HEK293T (cell line): ENCODE measurements at places on chromosomes 7 and 10.

GRCh38 chr7:25802473-25802872 lies 349.5 kb upstream of the NFE2L3 start:
- no peak for DNase-seq

DNA sequence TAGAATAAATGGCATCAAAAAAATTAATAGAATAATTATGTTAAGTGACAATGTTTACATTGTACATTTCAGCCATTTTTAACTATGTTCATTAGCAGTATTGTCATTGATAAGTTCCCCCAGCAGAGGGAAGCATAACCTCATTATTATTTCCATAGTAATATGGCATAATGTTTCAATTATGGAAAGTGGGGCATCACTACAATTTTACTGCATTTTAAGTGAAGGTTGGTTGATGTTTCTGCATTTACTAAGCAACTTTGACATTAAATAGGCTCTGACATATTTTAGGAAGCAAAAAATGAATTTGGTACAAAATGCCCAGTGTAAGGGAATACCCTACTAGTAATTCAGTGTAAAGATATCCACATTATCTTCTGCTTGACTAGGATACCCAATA lies 218.3 kb downstream of the SEMA3A start:
- DNase-seq = peak; percentile 11

DNA sequence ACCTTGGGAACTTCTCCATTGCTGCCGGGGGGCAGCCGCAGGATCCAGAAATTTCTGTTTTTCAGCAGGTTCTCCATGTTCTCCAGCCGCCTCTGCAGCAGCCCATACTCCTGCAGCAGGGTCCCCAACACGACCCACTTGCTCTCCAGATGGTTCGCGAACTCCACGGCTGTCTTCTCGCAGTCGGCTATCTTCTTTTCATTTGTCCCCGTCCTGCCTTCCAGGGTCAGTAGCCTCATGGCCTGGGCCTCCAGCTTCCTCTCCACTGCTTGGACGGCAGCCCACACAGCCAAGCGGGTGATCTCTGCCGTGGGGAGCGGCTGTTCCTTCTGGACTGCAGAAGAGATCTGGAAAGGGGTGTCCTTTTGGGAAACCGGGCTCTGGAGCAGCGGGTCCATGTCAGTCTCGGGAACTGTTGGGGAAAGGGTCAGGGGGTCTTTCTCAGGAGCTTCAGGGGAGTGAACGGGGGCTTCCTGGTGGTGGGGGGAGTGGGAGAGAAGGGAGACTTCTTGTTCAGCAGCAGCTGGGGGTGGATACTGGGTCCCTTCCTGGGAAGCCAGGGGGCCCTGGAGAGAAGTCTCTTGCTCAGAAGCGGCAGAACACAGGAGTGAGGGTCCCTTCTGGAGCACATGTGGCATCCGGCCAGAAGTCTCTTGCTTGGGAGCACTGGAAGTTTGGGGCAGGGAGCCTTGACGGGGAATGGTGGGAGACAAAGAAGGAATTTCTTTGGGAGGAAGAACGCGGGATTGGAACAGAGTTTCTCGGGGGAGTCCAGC lies 5.5 kb downstream of the ZNF777 start:
- no peak for DNase-seq

- DNase-seq = peak; percentile 6
Observed at GRCh38 chr10:53808677-53809372, 992.2 kb downstream of the PCDH15 start.

DNA sequence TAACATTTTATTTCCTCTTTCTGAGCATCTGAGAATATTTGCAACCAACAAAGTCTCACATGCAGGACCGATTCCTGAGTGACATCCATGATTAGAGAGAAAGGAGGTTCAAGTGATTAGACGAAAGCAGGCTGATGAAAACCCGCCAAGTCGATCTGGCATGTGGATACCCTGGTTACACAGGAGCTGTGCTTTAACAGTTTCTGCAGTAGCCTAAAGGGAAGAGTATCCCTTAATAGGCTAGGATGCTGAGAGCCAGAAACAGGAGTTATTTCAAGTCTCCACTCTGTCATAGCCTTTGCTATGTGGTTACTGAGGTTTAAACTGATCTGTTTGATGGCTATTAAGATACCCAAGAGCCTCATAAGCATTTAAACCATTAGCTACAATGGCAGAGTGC lies 82.5 kb downstream of the PRKCQ start:
- no peak for DNase-seq

DNA sequence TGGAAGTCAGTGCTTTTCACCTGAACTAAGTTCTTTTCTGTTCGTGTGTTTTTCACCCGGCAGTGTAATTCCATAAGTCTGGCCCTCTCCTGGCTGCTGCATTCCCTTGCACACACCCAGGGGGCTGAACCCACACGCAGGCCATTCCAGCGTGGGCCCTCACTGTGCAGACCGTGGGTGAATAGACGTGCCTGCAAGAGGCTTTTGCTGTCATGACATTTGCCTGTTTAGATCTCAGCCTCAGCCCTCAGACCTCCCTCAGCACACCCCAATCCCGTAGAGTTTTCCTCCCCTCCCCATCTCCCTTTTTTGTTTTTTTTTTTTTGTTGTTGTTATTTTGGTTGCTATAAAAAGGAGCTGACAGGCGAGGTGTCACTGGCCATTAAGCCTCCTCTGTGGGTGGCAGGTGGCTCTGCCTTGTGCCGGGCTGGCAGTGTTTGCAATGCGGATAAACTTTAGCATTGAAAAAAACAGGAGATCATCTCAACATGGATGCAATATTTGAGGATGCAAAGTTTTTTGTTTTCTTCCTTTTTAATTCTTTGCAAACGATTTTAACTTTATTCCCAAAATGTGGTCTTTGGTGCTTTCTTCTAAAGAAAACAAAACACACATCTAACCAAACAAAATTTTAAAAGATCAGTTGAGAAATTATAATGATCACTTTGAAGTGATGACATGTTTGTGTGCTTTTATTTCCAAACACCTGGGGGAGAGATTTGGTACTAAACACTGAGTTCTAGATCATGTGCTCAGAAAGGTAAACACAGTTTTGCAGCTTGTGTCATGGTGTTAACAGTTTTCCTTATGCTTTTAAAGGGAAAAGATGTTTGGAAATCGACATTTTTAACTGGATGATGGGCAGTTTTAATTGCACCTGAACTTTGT lies 58.8 kb downstream of the WDR37 start:
- DNase-seq = no peak

- no peak for DNase-seq
Observed at GRCh38 chr10:15505329-15505728, 134.2 kb upstream of the FAM171A1 start.

DNA sequence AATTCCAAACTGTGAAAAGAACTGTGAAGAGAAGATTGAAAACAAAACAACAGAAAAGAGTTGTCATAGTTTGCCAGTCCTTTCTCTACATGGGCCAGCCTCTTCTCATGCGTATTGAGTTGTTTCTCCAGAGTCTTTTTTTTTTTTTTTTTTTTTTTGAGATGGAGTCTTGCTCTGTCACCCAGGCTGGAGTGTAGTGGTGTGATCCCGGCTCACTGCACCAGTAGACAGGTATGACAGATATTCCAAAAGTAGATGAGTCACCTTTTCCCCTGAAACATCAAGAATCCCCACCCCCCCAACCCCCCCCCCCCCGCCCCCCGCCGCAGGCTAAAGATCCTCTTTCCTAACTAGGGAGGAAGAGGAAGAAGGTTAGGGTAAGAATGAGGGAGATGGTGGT lies 15.6 kb upstream of the KMT2C start:
- DNase-seq = no peak

DNA sequence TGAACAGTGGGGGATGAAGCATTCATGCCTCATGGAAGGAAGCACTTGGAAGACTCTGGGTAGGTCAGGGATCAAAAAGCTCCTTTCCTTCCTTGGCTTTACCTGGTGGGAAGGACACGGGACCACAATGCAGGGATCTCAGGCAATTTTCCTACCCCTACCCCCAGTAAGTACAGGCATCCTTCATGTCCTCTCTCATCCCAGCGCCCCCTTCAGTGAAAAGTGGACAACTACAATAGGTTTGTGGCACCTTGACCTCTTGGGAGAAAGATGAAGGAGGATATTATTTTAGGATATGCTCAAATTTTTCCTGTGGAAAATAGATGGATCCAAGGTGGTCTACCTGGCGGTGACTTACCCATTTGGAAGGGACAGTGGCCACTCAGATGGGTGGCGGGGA lies 16.5 kb downstream of the AFAP1L2 start:
- DNase-seq = no peak

GRCh38 chr10:51377932-51378599 lies 303.8 kb downstream of the PRKG1 start:
- no peak for DNase-seq

GRCh38 chr10:75402486-75403143 lies 1.1 kb upstream of the ZNF503 start:
- DNase-seq = no peak

- DNase-seq = no peak
Observed at GRCh38 chr10:70552586-70552985, 50.0 kb downstream of the PRF1 start.

DNA sequence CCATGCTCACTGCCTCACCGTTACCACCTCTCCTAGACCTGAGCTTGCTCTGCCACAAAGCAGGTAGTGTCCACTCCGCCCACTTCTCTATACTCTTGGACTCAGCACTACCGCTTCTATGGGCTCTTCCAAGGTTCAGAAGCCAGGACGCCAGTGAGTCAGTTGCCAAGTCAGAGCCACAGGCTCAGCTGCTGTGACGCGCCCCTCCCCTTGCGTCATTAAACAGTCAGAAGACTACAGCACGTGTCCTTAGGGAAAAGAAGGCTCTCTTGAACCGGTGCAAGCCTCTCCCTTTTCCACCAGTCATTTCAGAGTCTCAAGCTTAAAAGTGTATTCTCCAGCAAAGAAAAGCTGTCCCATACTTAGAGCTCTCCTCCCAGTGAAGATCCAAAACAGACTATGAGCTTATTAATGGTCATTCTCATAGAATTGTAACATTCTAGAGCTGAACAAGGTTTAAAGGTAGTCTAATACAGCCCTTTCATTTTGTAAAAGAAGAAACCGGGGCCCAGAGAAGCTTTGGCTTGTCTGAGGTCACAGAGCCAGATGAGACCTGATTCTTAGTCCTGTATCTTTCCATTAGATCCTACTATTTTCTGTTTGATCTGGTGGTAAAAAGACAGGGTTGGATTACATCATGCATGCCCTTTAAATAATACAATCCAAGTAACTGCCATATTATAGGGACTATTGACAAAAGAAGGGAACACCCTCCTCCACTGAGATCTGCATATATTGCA lies 40.9 kb upstream of the MET start:
- peak; percentile 56 for DNase-seq

DNA sequence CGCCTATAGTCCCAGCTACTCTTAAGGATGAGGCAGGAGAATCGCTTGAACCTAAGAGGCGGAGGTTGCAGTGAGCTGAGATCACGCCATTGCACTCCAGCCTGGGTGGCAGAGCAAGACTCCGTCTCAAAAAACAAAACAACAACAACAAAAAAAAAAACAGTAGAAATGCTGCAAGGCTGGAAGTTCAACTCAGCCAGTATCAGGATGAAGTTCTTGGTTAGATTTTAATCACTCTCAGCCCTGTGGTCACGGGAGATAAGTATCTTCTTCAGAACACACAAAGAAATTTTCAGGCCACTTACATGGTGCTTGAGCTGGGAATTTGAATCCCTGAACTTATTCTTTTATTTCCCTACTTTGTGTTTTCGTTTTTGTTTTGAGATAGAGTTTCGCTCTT lies 120.4 kb downstream of the MARCHF5 start:
- no peak for DNase-seq

DNA sequence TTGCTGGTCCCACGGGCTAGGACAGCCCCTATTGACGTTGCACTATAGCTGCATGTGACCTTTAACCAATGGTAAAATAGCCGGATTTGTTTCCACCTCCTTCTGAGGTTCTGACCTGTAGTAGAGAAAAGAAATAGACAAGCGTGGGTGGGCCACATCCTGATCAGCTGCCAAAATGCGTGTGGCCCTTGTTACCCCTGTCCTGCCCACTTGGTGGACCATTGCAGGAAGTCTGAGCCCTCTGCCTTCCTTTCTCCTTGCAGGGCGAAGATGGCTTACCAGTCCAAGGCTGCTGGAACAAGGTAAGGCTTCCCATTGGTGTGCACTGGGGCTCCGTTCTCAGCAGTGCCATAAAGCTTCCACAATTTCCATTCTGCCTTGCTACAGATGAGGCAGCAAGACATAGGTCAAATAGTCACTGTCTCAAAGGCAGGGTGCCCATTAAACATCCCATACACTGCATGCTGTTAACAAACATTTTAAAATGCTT lies 95.9 kb upstream of the MACROH2A2 start:
- DNase-seq = no peak

- no peak for DNase-seq
Observed at GRCh38 chr7:72109566-72109965, 302.6 kb downstream of the CALN1 start.

GRCh38 chr10:46299286-46299535 lies 12.4 kb downstream of the ANTXRL start:
- no peak for DNase-seq

DNA sequence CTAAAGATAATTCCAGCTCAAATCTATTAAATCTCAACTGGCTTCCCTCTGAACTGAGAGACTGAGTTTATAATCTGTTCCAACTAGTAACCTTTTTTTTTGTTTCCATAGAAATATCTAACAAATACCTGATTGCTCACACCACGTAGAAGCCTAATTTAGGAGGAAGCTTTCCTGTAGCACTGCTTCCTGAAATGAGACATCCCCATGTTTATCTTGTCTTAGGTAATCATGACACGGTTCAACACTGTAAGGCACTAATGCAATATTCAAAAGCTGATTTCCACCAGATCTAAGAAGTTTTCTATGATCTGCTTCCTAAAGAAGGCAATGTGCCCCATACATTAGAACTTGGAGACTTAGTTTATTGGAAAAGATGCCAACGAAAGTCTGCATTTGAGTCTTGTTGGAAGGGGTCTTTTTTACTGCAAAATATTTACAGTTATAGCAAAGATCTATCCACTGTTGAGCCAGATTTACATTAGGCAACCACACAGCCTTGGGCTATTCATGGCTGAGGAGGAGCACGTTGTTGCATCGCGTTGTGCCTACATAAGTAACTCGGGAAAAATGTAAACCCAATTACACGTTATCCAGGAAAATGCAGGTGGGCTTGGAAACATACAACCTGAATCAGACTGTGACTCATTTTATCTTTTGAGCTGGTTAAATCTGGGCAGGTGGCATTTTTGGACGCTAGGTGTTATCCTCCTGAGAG lies 66.3 kb downstream of the VIPR2 start:
- no peak for DNase-seq

DNA sequence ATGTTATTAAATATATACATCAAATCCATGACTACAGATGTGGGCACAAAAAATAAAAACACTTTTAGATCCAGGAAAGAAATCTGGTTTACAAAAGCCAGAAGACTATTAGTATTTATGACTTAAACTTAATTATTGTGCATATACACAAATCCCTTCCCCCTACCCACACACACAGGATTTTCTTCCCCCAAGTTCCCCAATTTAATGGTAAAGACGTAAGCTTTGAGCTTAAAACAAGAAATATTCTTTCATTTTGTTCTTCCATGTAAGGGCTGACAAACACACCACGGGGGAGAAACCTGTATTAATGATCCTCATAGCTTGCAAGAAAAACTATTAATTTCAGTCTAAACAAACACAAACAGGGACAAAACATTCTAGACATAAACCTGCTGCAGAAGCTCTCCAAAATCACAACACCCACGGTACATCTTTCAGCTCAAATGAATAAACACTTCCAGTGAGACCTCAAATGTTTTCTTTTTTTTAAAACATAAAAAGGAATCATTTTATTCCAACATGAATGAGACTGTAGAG lies 28.5 kb downstream of the OSBPL3 start:
- DNase-seq = no peak
